ENCODE measurements at places on chromosomes 5 and 9.

- DNase-seq = no peak
Measured at GRCh38 chr9:101840694-101841188, 102.3 kb upstream of the GRIN3A start.

DNA sequence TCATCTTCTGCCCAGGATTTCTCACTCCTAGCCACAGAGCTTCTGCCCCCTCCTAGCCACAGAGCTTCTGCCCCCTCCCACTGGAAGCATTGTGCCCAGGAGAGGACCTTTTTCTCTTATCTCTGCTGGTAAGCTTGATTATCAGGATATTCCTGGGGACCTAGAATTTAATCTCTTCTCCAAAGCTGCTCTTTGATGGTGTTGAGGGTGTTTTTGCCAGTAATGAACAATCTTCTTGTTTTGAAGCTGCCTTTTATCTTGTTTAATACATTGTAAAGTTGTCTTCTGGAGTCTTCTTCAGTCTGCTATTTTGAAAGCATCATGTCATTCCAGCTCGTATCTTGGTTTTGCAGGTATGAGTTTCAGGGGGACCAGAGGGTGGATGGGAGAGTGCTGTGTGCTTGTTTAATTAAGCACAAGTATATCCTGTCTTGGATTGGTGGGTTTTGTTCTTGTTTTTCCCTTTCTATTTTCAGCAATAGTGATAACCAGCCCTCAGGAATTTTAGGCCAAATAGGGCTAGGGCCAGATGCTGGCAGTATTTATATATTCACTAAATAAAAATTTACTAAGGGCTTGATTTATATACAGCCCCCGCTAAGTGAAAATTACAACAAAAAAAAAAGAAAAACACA lies 214.0 kb upstream of the DMRT1 start:
- DNase-seq = no peak

GRCh38 chr9:99873943-99874584 lies 32.4 kb upstream of the STX17 start:
- DNase-seq = no peak

- DNase-seq = no peak
Measured at GRCh38 chr5:1156033-1156753, 44.3 kb upstream of the SLC12A7 start.

DNA sequence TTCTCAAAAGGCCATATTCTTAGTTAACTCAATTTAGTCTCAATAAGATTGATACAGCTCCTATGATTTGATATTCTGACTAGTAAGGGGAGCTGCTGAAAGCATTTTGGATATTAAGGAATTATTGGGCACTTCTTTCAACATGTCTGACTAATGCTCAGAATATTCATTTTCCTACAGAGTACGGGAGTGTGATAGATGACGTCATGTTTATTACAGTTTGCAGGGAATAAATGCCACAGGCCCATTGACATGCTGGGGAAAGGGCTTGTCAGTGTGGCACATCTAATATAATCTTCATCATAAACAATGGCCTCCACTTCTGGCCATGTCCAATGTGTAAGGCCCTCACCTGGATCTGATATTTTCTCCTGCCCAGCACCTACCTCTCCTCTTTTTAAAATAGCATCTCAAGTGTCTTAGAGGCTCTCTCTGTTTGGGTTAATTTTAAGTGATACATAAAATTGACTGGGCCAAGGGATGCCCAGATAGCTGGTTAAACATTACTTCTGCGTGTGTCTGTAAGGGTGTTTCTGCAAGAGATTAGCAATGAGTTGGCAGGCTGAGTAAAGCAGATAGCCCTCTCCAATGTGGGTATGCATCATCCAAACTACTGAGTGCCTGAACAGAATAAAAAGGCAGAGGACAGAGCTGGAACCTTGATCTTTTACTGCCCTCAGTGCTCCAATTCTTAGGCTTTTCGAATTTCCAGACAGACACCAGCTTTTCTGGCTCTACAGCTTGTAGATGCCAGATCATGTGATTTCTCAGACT lies 99.3 kb downstream of the SLC24A2 start:
- no peak for DNase-seq

DNA sequence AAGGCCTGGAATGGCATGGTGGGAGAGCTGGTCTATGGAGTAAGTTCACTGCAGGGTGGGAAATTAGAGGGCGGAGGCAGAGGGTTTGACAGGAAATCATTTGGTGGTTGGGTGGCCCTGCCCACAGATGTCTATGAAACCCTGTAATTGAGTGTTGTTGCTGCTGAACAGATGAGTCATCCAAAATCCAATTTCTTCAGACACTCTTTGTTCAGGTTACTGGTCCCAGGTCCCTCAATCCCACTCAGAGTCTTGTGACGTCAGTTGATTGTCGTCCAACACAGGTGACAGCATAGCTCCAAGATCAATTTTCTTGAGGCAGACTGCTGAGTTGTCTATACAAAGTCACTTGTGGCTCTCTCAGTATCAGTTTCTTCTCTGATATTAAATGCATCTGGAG lies 208.6 kb downstream of the GRIA1 start:
- DNase-seq = no peak

DNA sequence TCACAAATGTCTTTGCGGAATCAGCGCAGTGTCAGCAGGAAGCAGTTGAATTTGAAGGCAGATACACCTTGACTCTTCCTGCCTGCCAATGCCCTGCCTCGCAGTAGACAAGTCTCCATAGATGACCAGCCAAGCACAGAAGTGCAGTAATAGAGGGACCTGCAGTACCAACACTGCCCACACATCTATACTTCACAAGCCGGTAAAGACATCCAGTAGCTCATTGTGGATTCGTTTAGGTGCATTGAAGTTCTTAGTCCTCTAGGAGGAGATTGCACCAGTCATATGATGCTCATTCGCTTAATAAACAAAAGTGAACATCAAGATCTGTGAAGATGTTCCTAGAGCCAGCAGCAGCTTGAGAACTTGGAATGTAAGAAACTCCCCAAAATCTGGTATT lies 7.1 kb upstream of the IFNA2 start:
- no peak for DNase-seq

DNA sequence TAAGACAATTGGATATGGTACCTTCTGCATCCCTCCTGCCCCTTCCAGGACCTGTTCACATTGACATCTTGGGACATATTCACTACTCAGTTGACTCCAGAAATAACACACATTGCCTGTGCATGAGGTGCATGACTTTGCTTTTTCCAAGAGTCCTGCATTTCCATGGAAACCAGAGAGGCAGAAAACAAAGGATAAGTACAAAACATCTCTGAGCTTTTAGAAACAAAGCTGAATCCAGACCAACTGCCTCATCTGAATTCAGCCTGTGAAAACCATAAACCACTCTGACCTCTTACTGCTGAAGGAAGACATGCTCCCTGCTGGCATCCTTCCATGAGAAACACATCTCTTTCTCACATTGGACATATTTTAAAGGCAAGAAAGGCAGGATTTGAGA lies 695.1 kb downstream of the TAF11L14 start:
- DNase-seq = peak; percentile 6

- DNase-seq = peak; percentile 51
Measured at GRCh38 chr5:16812911-16813310, 123.2 kb downstream of the MYO10 start.

GRCh38 chr9:133845440-133845839 lies 107.3 kb upstream of the SARDH start:
- DNase-seq = peak; percentile 19

GRCh38 chr5:139186261-139186660 lies 11.9 kb downstream of the SIL1 start:
- DNase-seq = no peak

DNA sequence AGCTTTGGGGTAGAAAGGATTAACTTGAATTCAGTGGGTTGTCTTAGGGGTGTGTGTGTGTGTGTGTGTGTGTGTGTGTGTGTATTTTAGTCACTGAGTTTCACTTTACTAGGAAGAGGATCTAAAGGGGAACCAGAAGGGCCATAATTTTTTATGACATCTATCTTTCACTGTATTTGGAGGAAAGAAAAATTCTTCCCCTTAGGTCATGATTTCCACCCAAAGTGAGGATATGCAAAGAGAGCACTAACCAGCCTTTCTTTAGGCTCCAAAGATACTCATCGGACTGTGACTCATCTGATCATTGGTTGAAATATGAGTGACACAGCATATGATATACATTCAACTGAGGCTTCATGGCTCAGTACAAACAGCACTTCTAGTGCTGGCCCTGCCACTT lies 75.2 kb upstream of the RASGRF2 start:
- DNase-seq = no peak

GRCh38 chr5:58885260-58885659 lies 302.4 kb downstream of the RAB3C start:
- DNase-seq = no peak

GRCh38 chr9:76630916-76631315 lies 133.3 kb upstream of the PCA3 start:
- DNase-seq = no peak

DNA sequence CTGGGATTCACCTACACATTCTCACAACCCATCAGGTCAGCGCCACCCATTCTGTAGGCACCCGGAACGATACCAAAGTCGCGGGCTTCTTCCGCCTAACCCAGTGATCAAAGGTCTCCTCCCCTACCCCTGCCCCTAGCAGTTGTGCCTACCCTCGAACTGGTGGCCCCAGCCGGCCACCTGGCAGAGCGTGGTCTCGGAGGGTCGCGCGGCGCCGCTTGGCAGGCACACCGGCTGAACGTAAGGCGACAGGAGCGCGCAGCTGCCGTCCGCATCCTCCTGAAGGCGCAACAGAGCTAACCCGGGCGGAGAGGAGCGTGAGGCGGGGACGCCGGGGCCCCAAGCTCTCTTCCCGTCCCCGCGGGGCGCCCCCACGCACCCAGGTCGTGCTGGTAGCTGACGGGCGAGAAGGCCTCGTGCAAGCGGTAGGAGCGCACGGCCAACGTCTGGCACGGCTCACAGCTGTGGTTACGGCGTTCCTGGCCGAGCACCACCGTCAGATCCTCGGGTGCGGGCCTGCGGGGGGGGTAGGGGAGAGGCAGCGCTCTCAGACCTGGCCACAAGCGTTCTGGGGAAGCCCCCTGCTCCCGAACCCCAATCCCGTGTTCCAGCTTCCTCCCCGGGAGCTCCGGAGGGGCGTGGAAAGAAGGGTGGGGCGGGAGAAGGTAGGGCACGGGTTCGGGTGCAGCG lies 2.8 kb upstream of the PFN3 start:
- no peak for DNase-seq

DNA sequence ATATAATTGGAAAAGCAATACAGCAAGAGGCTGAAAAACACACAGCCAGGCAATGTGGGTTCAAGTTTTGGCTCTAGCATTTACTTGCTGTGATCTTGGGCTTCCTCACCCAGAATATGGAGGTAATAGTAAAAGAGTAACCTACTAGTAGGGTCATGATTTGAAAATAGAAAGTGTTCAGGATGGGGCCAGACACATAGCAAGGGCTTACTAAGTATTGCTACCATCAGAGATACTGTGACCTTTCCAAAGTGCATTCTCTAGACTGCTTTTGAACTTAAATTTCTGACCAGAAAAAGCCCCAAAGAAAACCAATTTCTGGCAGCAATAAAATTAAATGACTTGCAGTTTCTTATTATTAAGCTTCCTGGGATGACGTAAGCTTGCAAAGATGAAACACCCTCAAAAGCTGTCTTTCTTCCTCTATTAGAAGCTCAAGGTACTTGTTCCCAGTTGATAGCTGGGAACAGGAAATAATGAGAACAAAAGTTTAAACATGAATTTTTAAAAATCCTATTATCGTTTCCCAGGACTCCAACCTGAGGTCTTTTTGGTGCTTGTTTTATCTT lies 20.3 kb downstream of the SLC45A2 start:
- no peak for DNase-seq

GRCh38 chr5:119397518-119398380 lies 41.9 kb downstream of the TNFAIP8 start:
- peak; percentile 74 for DNase-seq

- peak; percentile 72 for DNase-seq
Measured at GRCh38 chr5:142655339-142656267, 30.3 kb downstream of the FGF1 start.

DNA sequence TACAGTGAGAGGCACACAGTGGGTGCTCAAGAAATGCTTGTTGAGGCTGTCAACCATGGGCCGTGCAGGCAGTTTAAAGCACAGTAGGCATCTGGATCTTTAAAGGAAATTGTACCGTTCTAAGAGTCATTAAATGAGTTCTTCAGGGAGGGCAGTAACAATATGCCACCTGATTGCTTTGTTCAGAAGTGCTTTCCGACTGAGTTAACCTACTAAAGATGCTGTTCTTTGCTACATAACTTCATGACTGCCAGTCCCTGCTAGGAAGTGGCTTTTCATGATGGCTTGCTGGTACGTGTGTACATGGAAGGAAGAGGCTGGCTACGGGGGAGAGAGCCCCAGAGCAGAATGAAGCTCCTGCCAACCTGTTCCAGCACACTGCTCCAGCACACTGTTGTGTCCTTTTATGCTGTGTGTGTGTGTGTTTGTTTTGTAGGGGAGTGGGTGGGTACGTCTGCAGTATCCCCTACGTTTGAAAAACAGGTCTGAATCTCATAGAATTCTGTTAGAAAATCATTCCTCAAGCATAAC lies 41.9 kb upstream of the PPP2R2B start:
- DNase-seq = no peak

DNA sequence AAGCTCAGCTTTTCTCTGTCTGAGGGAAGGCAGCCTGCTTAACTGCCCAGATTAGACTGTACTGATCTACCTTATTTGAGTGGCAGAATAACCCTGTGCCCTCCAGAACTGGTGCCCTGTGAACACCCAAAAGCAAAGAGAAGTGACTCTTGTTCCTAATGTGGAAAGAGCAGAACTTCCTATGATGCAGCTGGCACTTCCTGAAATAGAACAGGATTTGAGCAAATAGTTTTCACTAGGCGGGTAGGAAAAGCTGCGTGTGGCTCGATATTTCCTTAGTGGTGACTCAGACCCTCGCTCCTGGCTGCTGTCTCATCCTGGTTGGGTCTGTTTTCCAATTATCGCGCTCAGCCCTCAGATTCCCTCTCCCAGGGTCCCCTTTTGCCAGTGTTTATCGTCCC lies 89.9 kb downstream of the SH3TC2 start:
- DNase-seq = peak; percentile 87

DNA sequence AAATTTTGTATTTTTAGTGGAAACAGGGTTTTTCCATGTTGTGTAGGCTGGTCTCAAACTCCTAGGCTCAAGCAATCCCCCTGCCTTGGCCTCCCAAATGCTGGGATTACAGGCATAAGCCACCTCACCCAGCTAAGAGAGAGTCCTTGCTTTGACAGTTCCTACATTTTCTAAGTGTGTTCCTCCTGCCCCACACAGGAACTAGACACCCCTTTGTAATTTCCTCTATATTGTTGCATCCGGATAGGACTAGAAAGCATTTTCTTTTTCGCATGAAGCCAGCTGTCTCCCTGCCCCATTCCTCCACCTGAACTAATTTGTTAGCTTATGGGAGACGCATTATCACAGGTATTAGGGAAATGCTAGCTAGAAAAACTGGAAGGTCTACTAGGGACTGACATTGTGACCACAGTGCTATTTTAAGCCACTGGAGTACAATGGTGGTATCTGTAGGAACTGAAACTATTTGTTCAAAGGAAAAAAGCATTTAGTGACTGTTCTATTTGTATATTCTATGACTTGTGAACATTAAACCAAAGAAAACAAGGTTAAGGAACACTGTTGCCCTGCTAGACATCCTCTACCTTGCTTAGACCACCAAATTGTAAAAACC lies 214.1 kb downstream of the SMARCA2 start:
- DNase-seq = no peak
